ENCODE measurements at places on chromosomes 5 and 9.

- DNase-seq = no peak
Measured at GRCh38 chr5:125582352-125582751, 835.9 kb upstream of the ZNF608 start.

DNA sequence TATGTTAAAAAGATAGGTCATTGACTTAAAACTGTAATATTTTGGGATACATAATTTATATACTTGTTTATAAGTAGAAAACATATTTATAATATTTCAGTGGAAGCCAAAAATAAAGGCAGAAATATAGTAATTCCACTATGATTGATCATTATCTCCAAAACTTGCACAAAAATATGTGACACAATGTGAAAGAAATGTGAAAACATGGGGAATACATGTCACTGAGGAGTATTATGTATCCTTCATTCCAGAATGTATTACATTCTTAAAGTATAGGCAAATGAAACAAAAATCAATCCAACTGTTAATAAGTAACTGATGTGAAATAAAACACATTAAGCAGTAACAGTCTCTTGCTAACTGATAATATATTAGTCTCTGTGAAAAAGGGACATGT lies 236.7 kb downstream of the CDH18 start:
- DNase-seq = no peak

DNA sequence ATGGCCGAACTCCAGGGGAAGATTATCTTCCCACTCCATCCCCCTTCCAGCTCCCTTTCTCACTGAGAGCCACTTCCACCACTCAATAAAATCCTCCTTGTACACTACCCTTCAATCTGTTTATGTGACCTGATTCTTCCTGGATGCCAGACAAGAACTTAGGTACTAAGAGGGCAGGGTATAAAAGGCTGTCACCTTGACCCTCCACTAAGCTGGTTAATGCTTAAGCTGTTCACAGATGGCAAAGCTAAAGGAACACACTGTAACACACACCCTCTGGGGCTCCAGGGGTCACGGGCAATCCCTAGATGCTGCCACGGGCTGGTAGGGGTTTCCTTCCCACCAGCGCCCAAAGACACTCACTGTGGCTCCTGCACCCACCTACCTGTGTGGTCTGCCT lies 58.6 kb upstream of the IL6ST start:
- no peak for DNase-seq

- no peak for DNase-seq
Measured at GRCh38 chr5:146622391-146622790, 106.4 kb upstream of the GPR151 start.

- no peak for DNase-seq
Measured at GRCh38 chr5:171129308-171129707, 179.7 kb upstream of the TLX3 start.

- no peak for DNase-seq
Measured at GRCh38 chr5:154565123-154565522, 87.1 kb upstream of the HAND1 start.

- DNase-seq = no peak
Measured at GRCh38 chr5:172123269-172123692, 64.7 kb downstream of the STK10 start.

DNA sequence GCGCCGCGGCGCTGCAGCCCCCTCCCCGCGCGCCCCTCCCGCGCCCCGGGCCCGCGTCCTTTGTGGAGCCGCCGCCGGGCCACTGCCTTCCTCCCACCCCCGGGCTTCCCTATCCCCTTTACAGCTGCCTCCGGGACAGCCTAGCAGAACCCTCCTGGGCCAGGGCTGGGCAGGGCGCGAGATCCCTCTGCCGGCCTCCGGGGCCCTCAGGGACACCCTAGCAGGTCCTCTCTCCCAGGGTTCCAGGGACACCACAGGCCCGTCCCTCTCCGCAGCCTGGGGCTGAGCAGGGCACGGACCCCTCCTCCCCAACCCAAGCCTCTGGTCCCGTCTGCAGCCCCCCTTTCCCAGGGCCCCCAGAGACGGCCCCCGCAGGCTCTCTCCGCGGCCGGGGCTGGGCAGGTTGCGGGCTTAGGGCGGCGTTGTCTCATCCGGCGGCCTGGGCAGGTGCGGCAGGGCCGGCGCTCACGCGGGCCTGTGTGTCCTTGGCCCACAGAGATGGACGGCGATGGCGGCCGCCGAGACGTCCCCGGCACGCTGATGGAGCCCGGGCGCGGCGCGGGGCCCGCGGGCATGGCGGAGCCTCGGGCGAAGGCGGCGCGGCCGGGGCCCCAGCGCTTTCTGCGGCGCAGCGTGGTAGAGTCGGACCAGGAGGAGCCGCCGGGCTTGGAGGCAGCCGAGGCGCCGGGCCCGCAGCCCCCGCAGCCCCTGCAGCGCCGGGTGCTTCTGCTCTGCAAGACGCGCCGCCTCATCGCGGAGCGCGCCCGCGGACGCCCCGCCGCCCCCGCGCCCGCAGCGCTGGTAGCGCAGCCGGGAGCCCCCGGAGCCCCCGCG lies 710 bp downstream of the WNK2 start:
- DNase-seq = no peak

- no peak for DNase-seq
Measured at GRCh38 chr9:80649496-80649895, 1039.9 kb downstream of the TLE1 start.

Data from stimulated activated CD4-positive, alpha-beta T cell treated with anti-CD3 and anti-CD28 coated beads, Interleukin-1b, Interleukin-23, amount 100 ng/mL, for 1 hour (primary cell).